NCI-H146 (cell line): ENCODE measurements at places on chromosomes 7 and 10.

DNA sequence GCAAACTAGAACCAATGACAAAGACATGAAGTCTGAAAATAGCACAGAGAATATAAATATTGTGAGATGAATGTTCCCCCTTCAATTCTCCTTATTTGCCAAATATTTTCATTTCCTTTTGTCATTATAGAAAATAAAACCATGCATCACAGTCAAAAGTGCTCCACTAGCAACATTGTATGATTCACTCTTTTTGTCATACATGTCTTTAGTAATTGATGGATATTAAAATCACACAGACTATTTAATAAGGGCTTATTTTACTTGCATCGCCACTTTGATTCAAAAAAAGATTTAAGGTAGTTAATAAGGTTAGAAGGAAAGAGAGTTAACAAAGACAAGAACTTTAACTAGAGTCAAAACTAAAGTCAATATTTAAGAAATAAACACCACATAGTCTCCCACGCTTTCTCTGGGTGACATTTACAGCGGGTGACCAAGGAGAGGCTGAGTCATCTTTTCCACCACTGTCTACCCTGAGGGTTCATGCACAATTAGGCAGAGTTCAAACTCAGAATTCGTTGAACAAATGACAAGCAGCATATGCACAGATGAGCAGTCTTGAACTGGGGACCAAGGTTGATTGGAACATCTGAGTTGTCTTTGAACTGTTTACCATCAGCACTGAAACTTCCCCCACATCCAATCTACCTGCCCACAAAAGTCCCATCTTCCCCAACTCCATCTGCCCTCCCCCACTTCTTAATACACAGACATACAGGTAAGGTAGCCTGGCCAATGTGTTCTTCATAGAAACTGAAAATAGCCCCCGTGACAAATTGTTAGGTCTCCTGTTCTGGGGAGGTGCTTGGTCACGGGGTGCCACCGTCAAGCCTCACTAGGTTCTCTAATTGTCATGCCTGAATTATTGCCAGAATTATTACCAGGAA is 42.5 kb downstream of the C7orf25 start:
- DNase-seq: no peak

DNA sequence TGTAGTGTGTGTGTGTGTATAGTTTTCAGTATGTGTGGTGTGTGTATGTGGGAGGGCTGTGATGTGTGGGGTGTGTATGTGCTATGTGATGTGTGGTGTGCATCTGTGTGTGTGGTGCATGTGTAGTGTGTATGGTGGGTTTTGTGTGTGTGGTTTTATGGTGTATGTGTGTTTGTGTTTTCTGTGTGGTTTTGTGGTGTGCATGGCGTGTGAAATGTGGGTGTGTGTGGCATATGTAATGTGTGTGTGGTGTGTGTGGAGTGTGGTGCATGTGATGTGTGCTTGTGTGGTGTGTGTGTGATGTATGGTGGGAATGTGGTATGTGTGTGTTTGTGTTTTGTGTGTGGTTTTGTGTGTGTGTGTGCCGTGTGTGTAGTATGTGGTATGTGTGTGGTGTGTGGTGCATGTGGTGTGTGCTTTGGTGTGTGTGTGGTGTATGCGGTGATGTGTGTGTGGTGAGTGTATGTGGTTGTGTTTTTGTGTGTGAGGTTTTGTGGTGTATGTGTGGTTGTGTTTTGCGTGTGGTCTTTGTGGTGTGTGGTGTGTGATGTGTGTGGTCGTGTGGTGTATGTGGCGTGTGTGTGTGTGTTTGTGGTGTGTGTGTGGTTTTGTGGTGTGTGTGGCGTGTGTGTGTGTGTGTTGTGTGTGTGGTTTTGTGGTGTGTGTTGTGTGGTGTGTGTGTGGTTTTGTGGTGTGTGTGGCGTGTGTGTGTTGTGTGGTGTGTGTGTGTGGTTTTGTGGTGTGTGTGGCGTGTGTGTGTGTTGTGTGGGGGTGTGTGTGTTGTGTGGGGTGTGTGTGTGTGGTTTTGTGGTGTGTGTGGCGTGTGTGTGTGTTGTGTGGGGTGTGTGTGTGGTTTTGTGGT is 18.0 kb upstream of the PPP2R2D start:
- DNase-seq: no peak

GRCh38 chr7:156854654-156855053 is 38.3 kb downstream of the LMBR1 start:
- no peak for DNase-seq

GRCh38 chr10:117626228-117626627 is 83.7 kb downstream of the EMX2 start:
- DNase-seq: no peak

GRCh38 chr10:118447478-118448270 is 105.5 kb upstream of the FAM204A start:
- no peak for DNase-seq
